ENCODE measurements at places on chromosomes 1 and 21.

- DNase-seq: no peak
These were observed 28.4 kb downstream of the POFUT2 start for GRCh38 chr21:45259206-45259840.

DNA sequence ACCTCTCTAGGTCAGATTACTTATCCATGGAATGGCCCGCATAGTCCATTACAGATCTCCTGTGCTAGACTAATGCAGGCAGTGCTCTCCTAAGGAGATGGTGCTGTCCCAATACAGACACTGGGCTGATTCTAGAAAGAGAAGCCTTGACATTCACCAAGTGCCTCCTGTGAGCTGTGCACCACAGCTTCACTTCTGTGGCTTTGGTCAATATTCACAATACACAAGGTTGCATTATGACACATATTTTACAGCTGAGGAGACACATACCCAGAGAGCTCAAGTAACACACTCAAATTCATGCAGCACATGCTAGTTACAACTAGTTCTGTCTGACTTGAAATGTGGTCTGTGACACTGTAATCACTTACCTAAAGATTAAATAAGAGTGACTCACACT, 59.4 kb upstream of the LRRC8B start:
- DNase-seq: no peak

DNA sequence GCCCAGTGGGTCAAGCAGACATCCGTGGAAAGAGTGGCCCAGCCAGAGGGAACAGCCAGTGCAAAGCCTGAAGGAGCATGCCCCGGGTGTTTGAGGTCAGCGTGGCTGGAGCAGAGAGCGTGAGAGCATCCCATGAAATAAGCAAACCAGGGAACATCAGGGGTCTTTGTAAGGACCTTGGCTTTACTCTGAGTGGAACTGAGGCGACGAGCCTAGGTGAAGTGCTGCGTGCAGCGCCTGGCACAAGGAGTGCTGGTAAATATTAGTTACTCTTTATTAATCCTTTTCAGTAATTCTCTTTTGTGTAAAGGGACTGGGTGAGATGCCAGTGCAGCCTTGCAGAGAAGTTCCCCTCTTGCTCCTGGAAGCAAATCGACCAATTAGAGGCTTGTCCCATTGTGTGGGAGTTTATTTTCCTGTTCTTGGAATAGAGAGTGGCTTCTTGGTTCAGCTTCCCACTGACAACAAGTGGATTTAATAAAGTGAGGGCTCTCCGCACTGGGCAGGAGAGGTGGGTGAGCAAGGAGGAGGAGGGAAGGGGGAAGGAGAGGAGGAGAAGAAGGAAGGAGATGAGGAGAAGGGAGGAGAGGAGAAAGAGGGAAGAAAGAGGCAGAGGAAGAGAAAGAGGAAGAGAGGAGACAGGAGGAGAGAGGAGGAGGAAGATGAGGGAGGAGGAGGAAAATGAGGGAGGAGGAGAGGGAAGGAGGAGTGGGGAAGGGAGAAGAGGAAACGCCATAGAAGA, 37.6 kb upstream of the DISP3 start:
- DNase-seq: no peak

DNA sequence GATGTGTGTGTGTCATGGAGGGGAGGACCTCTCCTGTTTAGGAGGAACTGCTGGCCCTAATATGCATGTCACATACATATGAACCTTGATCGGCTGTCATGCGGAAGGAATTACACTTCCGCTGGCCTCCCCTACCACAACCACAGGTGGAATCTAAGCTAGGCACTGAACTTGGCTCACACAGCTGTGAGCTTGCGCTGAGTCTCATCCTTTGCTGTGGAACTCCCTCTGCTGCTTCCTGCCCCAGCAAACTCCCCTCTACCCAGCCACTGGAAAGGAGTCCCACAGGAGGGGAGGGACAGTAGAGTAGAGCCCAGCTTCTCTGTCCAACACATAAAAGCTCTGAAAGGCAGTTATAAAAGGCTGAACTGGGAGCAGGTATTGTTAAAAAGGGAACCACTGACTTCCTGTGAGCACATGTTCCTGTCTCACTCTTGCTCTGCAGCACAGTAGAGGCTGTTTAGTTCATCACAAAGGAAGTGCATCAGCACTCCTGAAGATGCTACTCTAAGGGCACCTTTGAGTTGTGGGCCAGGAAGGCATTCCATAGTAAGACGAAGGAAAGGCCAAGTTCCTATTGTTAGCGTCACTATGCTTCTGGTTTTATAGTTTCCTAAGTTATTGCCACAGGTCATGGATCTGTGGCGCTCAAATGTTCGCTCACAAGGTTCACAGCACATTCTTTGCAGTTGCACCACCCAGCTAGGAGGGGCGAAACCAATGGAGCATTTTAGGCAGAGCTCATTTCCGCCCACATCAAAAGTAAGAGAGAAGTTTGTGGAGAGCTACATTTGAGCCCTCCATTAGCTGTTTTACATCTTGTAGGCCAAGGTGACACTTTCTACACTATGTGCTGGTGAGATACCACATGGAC, 17.7 kb upstream of the PTPRC start:
- DNase-seq: no peak

DNA sequence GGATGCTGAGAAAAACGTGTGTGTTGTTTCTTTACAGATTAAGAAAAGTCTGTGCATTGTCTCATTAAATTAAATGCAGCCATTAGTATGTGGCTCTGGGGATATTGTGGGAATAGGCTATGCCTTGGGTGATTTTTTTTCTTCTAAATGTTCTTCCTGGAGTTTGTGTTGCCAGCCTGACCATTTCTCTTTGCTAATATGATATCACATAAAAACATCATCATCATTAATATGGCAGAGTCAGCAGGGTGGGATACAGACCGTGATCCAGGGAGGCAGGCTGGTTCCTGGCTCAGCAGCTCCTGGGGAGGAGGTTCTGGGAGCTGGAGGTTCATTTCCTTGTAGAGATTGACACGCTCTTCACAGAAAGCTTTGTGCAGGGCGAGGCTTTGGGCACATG, 60.7 kb upstream of the SELENON start:
- DNase-seq: no peak

DNA sequence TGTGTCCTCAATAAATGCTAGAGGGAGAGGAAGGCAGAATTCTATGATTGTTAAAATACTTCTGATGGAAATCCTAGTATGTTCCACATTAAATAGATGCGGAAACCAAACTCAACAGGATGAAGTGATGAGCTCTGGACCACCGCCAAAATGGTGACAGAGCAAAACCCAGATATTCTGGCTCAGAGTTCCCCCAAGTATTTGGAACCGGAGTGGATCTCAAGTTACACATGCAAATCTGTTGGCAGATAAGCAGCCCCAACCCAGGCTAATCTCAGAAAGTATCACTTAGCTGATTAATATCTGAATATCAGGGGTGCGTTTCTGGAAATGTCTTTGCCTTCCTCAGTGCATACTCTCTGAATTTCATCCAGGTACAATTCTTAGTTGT, 17.4 kb upstream of the GRHL3 start:
- no peak for DNase-seq

DNA sequence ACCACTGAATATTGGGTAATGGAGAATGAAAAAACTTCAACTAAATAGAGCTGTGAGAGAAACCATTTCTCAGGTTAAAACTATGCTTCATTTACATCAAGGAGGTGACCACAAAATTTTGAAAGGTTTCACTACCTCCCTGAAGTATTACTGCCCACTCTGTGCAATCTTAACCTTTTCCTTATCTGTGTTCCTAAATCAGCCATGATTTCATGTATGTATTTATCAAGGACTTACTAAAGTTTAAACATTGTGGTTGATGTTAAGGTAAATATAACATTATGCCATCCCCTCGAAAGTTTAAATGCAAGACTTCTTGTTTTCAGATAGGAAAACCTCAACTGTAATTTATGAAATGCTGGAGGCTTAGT, 84.4 kb downstream of the CLEC20A start:
- no peak for DNase-seq

DNA sequence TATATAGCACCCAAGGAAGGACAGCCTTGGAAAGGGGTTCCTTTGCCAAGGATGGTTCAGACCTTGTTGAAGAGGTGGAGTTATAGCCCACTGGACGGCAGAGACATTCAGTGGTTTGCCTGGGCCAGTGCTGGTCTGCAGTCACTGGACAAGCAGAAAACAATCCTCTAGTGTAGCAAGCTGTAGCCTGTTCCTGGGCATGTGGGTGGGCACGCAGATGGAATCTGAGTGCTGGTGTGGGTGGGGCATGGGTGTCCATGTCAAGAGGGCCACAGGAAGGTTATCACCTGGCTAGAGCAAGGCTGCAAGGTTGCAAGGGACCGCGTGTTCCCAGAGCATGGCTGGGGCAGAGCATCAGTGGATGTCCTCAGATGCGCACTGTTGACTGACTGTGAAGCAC, 244.7 kb downstream of the PTPRU start:
- DNase-seq: no peak

DNA sequence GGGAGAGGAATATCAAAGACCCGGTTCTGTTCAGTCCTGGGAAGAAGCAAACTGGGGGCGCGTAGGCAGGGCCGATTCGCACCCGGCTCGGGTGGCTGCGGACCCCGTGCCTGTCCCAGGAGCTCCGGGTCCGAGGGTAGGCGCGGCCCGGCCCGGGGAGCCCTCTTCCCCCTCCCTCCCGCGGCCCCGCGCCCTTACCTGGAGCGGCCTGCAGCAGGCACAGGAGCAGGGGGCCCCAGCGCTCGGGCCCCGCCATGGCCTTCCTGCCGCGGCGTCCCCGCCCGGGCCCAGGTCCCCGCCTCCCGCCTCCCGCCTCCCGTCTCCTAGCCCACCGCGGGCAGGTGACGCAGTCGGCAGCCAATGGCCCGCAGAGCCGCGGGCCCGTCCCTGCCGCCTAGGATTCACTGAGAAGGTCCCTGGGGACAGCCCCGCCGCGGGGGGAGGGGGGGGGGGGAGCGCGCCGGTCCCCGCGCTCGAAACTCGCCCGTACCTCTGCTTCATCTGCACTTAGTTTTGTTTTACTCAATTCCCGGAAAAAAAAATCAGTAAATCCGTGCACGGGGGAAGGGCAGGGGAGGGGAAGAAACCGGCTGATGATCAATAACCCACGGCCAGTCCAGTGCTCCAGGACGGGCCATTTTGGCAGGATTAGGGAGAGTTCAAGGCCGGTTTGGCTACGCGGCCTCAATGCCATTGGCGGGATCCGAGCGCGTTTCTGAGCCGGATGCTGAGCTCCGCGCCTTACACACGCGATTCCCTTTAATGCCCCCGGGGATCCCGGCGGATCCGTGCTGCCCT, at the start of gene IFNLR1:
TSS of gene IFNLR1 (minus strand) at position 297 of the 798 bp plus-strand sequence. CDS start at position 256, 41 bp downstream.
- DNase-seq: no peak

DNA sequence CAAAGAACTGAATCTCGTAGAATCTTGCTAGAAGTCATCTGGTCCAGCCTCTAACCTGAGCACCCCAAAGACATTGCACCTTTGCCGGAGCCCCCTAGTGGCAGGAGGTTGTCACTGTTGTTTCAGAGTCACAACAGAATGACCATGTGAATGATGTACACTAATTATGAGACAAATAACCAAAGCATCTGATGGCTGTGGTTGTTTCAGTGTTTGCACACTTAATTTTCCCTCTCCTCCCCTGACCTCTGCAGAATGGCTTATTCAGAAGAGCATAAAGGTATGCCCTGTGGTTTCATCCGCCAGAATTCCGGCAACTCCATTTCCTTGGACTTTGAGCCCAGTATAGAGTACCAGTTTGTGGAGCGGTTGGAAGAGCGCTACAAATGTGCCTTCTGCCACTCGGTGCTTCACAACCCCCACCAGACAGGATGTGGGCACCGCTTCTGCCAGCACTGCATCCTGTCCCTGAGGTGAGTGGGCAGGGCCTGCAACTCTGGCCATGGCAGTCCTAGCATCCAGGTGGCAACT, 26.4 kb downstream of the TRAF5 start:
- DNase-seq: no peak

Data from GM04504 (cell line).